ENCODE measurements at places on chromosomes 12 and 14.

GRCh38 chr12:124036657-124037109 lies 63.7 kb downstream of the ZNF664 start:
- H3K36me3 ChIP-seq: no peaks in the 10 kb centered on the region
- H3K27me3 ChIP-seq: no peaks in the 10 kb centered on the region
- DNase-seq: no peak
- peaks cover 34% of the 10 kb centered on the region for H3K4me1 ChIP-seq
- no peak overlapping the region for H3K27ac ChIP-seq

GRCh38 chr14:35223927-35224326 lies 68.3 kb upstream of the PSMA6 start:
- no peaks in the 10 kb centered on the region for H3K27me3 ChIP-seq
- DNase-seq: no peak
- peaks cover 21% of the 10 kb centered on the region for H3K4me1 ChIP-seq

- no peak overlapping the region for H3K27ac ChIP-seq
- H3K27me3 ChIP-seq: peaks cover 10% of the 10 kb centered on the region
- peaks cover 7% of the 10 kb centered on the region for H3K4me1 ChIP-seq
- no peak for DNase-seq
- no peaks in the 10 kb centered on the region for H3K36me3 ChIP-seq
These were observed 259.9 kb upstream of the DDHD1 start for GRCh38 chr14:53412819-53413675.

DNA sequence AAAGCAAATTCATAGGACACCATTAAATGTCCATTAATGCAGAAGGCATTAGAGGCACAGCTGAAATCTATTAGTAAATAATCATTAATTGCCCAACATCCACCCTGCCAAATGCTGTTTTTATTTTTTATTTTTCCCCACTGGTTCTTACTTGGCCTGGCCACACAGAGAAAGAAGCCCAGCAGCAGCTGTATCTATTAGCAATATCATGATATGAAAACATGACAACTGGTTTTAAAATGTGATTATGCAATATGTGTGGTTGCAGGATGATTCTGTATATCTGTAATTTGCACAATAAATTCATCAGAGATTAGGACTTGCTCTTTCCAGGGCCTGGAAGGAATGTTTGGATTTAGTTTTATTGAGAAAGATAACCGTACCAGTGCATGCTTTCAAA lies 44.9 kb downstream of the SIX6 start:
- DNase-seq: no peak
- no peaks in the 10 kb centered on the region for H3K27me3 ChIP-seq
- H3K4me3 ChIP-seq: no peak overlapping the region
- peaks cover 27% of the 10 kb centered on the region for H3K36me3 ChIP-seq
- no peaks in the 10 kb centered on the region for H3K4me1 ChIP-seq

DNA sequence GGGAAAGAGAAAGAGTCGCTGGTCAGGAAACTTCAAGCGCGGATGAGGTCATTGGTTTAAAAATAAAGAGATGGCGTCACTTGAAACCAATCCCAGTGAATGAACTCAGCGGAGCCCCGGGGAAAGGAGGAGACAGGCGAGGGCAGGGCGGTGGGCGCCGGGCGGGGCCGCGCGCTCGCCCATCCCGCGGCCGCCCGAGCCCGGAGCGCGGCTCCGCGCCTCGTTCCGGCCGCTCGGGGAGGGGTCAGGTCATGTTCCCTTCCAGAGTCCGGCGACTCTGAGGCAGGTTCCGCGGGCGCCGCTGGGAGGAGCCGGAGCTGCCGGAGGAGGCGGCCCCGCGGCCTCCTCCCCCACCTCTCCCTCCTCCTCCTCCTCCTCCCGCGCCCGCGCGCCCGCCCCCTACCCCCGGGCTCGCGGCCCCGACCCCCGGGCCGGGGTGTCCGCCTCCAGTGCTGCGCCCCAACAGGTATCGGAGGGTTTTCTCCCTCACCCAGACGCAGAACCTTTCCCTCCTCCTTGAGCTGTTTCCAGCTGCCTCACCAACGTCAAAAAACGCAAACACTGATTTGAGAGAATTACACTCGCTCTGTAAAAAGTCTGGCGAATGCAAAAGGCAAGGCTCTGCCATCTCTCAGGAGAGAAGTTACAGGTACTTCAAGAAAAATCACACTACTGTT lies at the start of gene DUSP16:
TSS of gene DUSP16 (minus strand) at position 279 of the 677 bp plus-strand sequence. CDS start 41,765 bp downstream, outside the sequence.
- H3K27ac ChIP-seq: peak within 1 kb of the TSS; percentile 90
- peak; percentile 95 for DNase-seq

- DNase-seq: no peak
- no peak overlapping the region for H3K27ac ChIP-seq
- H3K36me3 ChIP-seq: no peaks in the 10 kb centered on the region
- H3K4me3 ChIP-seq: no peak overlapping the region
- H3K4me1 ChIP-seq: peaks cover 9% of the 10 kb centered on the region
These were observed 42.8 kb upstream of the CRADD start for GRCh38 chr12:93634416-93634815.

GRCh38 chr12:75471902-75472890 lies 8.4 kb upstream of the GLIPR1 start:
- no peaks in the 10 kb centered on the region for H3K4me1 ChIP-seq
- H3K27me3 ChIP-seq: no peaks in the 10 kb centered on the region
- no peak for DNase-seq
- H3K36me3 ChIP-seq: no peaks in the 10 kb centered on the region

DNA sequence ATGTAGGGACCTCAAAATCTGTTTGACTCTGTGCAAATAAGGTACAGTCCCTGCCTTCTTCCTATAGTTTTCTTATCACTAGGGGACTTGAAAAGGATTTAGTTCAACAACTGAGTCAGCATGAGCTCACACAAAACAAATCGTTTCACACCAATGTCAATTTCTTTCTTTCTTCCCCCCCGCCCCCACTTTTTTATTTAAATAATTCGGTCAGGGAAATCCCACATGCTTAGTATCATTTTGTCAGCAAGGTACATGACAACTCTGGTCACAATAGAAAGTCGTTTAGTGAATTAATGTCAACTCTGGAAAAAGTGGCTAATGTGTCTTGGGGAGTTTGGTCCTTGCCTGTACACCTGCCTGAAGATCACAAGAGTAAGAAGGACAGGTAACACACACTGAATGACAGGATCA lies 232.2 kb upstream of the PLEKHG7 start:
- DNase-seq: no peak
- no peaks in the 10 kb centered on the region for H3K36me3 ChIP-seq
- peaks cover 43% of the 10 kb centered on the region for H3K4me1 ChIP-seq
- H3K4me3 ChIP-seq: no peak overlapping the region
- no peaks in the 10 kb centered on the region for H3K27me3 ChIP-seq

- H3K4me1 ChIP-seq: no peaks in the 10 kb centered on the region
- H3K27ac ChIP-seq: no peak overlapping the region
- H3K27me3 ChIP-seq: peaks cover 11% of the 10 kb centered on the region
- H3K4me3 ChIP-seq: no peak overlapping the region
These were observed 252.6 kb downstream of the ACSS3 start for GRCh38 chr12:81330480-81330879.
